Stimulated activated CD8-positive, alpha-beta memory T cell treated with anti-CD3 and anti-CD28 coated beads, Interleukin-15, amount 100 ng/mL, for 48 hours (primary cell): ENCODE measurements at places on chromosomes 16 and 17.

DNA sequence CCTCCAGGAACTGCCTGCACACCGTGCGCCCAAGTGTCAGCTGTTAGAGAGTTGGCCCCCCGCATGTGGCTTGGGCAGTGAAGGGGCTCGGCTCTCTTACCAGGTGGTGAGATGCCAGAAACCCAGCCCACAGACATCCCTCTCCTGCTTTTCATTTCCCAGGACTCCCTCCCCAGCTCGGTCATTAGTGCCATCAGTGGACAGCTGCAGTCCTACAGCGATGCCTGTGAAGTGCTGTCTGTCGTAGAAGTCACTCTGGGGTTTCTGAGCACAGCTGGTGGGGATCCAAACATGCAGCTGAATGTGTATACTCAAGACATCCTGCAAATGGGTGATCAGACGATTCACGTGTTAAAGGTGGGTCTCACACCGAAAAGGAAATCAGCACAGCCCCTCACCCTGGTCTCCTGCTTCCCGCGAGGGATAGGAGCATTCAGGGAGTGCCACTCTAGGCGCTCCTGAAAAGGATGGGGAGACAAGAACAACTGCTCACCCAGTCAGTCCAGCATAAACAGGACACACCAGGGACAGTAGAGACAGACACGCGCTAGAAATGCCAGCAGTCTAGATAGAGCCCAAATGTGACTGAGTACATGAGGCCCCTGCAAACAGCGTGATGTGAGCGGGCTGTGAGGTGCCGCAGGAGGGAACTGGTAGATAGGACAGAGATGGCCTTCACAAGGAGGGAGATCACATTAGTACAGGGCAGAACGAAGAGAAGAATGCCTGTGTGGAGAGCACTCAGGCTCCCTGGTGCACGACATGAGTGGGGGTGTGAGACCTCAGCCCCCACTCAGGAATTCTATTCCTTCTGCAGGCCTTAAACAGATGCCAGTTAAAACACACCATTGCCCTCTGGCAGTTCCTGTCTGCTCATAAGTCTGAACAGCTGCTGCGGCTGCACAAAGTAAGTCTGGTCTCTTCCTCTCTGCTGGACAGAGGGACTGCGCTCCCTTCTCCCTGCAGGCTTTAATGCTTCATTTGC is 25.7 kb upstream of the ENDOV start:
- DNase-seq, result no peak

DNA sequence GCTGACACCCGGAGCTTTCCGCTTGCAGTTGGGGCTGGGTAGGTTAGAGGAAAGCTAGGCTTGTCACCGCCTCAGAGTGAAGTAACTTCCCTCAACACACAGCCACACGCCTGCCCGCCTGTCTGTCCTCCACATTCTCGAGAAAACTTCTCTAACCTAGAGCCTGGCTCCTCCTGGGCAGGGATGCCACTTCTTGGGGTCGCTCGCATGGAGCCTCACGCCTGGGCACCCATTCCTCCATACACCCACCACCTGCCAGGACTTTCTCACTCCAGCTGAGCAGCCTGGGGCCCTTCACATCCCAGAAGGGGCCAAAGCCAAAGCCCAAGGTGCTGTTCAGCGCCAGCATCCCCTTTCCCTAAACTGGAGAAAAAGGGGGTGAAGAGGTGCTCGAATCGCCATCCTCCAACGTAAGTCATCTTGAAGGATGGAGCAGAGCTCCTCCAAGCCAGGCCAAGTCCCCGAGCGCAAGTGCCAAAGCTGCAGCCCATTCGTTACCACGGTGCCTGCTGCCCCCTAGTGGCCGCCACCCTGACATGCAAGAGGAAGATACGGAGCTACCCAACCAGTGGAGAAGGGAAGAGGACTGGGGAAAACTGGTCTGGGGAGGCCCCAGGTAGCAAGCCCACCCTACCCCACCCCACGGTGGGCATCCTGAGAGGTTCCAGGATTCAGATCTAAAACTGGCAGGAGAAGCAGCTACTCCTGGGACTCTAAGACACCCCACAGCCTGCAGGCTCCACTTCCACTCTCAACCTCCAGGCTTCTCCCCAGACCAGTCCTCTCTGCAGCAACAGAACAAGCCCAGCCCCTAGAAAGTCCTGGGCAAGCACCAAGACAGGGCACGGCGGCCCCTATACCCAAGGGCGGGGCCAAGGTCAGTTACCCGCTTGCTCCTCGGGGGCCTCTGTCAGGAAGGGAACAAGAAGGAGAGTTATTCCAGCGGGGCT is 63.1 kb downstream of the MYO18A start:
- peak; percentile 49 for DNase-seq

DNA sequence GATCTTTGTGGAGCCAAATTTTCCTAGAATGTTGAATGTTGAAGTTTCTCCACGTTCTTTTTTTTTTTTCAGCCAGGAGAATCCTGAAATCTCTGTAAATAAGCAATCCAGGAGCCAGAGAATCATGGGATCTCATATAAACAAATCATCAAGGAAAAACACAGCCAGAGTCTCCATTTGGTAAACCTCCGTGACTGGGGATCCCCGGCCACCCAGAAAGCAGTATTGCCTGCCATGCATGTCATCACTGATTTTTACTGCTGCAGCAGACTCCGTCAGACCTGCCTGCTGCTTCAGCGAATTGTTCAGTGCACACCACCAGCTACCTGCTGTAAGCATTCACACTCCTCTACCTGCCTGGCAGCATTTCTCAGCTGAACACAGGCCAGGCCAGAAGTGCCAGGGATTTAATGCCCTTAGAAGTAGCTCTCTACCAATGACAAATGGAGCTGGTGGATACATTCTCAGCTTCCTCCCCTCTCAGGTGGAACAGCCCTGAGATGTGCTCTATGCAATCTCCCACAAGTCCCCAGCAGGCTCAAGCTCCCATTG is 158.6 kb downstream of the CYLD start:
- no peak for DNase-seq

DNA sequence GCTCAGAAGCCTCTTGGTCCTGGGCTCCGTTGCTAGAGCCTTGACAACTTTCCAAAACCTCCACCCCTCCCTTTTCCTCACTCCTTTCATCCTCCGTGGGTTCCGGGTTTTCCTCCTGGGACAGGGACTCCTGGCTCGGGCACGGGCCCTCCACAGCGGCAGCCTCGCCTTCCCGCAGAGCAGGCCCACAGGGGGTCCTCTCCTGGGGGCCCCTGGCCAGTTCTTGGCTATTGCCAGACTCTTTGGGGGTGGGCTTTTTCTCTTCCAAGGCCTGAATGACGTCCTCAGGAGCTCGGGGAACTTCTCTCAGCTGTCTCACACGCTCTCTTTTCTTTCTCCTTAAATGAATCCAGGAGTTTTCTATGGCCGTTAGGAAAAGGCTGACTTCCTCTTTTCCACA is 19.3 kb upstream of the MNT start:
- no peak for DNase-seq

GRCh38 chr17:15169676-15170075 is 95.5 kb downstream of the PMP22 start:
- no peak for DNase-seq

GRCh38 chr16:47731252-47731651 is 270.1 kb downstream of the PHKB start:
- DNase-seq, result no peak

- no peak for DNase-seq
These were observed 40.6 kb downstream of the ELAC2 start for GRCh38 chr17:12977008-12977751.

GRCh38 chr17:57881143-57881542 is 31.3 kb upstream of the MRPS23 start:
- no peak for DNase-seq

GRCh38 chr16:31458073-31458843 is 1.0 kb upstream of the ARMC5 start:
- DNase-seq, result no peak

- DNase-seq, result no peak
These were observed 134.8 kb downstream of the XYLT1 start for GRCh38 chr16:17335826-17336529.

DNA sequence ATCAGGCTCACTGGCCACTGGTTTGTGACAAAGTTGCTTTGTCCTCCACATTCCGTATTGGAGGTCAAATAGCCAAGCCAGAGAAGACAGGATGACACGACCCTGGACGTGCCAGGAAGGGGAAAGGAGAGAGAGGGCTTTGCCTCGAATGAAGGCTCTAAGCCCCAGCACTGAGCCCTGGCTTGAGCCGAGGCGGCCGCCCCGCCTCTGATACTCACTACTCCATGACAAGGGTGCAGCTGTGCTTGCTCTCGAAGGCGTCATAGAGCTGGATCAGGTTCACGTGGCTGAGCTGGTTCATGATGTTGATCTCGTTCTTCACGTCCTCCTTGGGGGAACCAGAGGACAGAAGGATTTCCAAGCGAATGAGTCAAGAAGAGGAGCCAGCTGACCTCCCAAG is 19.3 kb downstream of the MYLK3 start:
- DNase-seq, result no peak

GRCh38 chr16:84687715-84688114 is 12.1 kb upstream of the USP10 start:
- DNase-seq, result no peak

- no peak for DNase-seq
These were observed 91.5 kb upstream of the TMEM97 start for GRCh38 chr17:28227316-28228108.

GRCh38 chr16:15980329-15980728 is 30.9 kb downstream of the ABCC1 start:
- no peak for DNase-seq

DNA sequence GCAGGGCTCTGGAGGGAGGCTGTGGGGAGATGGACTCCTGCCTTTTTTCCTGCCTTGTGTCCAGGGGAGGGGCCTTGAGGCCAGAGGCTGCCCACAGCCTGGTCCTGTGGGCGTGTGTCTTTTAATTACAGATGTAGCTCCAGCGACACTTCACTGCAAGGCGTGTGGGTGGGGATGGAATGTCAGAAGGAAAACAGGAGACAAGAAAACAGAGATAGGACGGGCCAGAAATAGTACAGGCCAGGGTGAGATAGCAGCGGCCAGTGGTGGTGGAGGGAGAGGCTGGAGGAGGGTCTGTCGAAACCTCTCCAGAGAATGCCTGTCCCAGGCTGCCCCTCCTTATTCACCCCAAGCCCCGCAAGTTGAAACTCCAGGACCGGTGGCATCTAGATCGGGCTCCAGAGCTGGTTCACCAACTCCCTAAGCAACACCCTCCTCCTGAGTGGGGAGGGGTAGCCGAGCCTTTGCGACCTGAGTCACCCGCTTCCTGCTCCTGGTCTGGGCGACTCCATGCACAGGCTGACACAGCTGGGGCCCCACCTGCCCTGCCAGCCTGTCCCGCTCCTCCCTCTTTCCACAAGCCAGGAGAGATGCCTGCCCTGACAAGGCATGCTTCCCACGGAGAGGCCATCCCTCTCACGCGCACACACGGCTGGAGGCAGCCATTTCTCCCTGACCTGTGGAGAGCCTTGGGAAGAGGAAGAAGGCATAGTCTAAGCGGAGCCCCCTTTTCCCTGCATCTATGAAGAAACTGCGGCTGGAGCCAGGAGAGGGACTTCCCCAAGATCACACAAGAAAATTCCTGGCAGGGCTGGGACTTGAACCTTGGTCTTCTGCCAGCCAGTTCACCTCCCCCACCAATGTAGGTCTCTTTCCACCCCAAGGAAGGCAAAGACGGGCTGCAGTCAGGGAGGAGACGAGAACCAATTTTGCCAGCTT is 6.6 kb upstream of the JUP start:
- DNase-seq, result no peak

DNA sequence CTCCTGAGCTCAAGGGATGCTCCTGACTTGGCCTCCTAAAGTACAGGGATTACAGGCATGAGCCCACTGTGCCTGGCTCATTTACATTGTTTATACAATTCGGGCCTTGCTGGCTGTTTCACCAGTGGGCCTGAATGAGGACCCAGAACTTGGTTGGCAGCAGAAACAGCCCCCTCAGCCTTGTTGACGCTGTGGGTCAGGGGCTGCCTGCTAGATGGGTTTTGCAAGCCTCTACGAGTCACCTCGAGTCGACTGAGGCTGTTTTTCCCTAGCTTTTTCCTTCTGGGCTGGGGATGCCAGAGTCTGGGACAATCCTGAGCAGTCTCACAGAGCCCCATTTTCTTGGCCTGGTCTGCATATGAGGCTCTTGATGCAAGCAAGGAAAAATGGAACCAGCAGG is 16.1 kb downstream of the PPL start:
- no peak for DNase-seq

- DNase-seq, result no peak
These were observed 7.8 kb downstream of the NR1D1 start for GRCh38 chr17:40092581-40092980.

DNA sequence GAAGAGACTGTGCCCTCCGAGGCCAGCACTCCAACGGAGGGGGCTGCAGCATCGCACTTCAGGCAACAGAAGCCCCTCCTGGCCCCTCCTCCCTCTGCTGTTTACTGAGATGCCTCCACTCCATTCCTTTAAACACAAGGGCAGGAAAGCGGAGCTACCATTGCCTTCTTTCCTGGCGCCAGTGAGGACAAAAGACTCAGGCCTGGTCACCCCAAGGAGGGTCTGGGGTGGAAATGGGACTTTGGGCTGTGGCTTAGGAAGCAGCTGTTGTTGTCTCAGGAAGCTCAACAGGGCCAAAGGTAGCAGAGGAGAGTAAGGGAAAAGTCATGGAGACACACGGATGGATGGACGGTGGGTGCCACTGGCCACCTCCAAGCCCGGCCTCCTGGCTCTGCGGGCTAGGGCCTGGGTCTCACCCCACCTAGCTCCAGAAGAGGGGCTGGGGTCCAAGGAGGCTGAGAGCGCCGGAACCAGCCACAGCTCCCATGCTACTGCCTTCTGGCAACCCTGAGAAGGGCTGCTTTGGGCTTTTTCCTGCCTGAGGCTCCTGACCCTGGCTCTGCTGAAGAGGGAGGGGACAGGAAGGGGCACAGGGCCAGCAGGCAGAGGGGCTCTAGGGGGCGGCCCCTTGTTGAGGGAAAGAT is 11.1 kb downstream of the CD300LG start:
- DNase-seq, result no peak

- no peak for DNase-seq
These were observed 29.8 kb upstream of the ANKFY1 start for GRCh38 chr17:4293572-4293971.

GRCh38 chr16:11447836-11448235 is 102.6 kb downstream of the RMI2 start:
- DNase-seq, result no peak

- DNase-seq, result no peak
These were observed 204.8 kb downstream of the TANC2 start for GRCh38 chr17:63170795-63171194.

DNA sequence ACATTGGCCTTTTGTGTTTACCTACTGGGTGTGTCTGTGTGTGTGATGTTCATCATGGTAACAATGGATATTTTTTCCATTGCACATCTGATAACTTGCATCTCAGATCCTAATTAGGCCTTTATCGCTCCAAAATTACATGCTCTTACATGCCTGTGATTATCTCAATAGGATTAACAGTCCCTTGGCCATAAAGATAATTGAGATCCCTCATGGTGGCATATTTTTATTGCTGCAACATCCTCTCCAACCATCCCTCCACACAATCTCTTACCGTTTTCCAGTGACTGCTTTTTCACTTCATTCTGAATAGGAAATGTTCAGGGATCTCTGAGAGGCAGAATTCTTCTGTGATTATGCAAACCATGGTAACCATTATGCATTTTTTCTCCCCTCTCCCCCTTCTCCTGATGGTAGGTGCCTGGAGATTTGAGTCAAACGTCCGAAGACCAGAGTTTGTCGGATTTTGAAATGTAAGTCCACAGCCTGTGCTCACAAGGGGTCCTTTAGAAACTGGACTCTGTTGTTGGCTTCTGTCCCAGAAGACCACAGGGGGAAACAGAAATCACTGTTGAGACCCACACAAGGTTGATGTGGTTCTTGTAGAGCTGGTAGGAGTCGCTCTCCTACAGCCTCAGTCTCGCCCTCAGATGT is 405.5 kb downstream of the CPPED1 start:
- DNase-seq, result no peak
